ENCODE measurements at places on chromosomes 1 and 21.

- DNase-seq: no peak
These were observed 55.3 kb downstream of the GNB1 start for GRCh38 chr1:1835546-1835945.

DNA sequence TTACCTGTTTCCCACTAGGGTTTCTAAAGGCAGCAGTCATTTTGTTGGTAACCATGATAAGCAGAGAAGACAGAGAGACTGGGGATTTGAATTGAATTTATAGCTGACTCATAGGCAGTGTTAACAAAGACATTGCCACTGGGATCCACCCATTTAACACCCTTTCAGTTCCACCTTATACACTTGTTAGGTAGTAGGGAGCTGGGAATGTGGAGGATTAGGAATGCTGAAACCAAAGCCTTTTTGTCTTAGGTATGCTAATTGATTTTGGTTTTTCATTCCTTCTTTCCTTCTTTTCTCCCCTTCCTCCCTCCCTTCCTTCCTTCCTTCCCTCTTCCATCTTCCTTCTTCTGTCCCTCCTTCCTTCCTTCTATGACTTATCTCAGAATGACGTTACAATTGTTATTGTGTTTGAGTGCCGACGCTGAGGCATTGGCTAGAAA lies 7.5 kb upstream of the EVI5 start:
- DNase-seq: no peak

- DNase-seq: no peak
These were observed 1.6 kb downstream of the GJC2 start for GRCh38 chr1:228151180-228151925.

DNA sequence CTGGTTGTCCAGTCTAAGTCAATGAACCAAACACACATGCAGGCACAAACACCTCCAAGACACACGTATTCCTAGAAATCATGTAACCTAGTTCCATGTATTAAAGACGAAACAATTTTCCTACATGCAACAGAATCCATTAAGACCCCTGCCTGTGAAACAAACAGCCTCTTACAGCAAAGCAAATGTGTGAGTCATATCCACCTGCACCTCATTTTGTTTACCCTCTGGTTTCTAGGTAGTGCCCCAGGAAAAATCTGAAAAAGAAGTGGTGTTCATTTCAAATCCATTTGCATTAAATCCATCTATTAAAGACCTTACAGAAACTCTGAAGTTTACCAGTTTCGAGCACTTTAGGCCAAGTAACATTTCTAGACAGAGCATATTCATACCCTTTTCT lies 74.1 kb downstream of the VCAM1 start:
- no peak for DNase-seq

- no peak for DNase-seq
These were observed 220.5 kb downstream of the PTPRU start for GRCh38 chr1:29456685-29457435.

DNA sequence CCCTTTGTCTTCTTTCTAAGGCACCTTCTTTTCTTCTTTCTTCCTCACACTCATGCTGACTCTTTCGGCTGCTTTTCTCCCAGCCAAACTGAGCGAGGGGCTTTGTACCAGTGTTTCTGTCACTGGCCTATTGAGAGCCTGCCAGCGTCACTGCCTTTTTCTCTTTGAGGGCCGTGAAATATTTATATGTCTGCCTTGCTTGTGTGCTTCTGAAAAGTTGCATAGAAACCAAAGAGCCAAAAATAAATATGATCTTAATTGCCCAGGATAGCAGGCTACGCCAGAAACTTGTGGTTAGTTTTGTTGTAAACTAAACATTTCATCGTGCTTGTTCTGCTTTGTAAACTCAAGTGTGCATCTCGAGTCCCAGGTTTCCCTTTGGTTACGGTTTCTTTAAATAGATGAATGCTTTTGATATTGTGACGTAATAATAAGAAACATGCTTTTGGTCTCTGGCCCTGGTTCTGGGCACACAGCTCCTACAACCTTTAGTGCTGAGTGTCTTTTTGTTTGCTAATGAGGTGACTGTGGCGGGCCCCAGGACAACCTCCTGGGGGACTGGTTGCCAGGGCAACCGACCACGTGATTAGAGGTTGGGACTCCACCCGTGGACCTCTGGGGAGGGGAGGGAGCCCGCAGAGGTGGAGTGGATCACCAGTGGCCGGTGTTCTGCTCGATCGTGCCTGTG lies 10.8 kb downstream of the SLC37A1 start:
- no peak for DNase-seq

- no peak for DNase-seq
These were observed 54.1 kb downstream of the CHD5 start for GRCh38 chr1:6126028-6126427.

GRCh38 chr1:46412893-46413595 lies 18.9 kb downstream of the FAAH start:
- no peak for DNase-seq

GRCh38 chr1:6068932-6069331 lies 23.2 kb downstream of the KCNAB2 start:
- no peak for DNase-seq

GRCh38 chr1:221416142-221416541 lies 325.7 kb downstream of the DUSP10 start:
- no peak for DNase-seq

DNA sequence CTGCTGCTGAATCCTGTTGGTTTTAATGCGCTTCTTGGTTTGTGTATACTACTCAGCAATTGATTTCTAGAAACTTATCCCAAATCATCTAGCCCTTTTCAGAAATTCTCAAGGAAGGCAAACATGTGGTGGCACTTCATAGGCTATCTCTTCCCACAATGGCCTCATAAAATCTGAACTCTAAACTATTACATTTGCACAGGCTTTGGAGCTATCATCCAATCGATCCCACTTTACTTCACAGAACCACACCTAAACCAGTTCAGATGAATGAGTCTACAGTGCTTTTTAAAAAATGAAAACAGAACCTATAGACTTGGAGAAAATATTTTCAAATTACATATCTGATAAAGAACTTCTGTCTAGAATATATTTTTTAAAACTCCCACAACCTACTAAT lies 6.9 kb downstream of the STYXL2 start:
- DNase-seq: no peak

DNA sequence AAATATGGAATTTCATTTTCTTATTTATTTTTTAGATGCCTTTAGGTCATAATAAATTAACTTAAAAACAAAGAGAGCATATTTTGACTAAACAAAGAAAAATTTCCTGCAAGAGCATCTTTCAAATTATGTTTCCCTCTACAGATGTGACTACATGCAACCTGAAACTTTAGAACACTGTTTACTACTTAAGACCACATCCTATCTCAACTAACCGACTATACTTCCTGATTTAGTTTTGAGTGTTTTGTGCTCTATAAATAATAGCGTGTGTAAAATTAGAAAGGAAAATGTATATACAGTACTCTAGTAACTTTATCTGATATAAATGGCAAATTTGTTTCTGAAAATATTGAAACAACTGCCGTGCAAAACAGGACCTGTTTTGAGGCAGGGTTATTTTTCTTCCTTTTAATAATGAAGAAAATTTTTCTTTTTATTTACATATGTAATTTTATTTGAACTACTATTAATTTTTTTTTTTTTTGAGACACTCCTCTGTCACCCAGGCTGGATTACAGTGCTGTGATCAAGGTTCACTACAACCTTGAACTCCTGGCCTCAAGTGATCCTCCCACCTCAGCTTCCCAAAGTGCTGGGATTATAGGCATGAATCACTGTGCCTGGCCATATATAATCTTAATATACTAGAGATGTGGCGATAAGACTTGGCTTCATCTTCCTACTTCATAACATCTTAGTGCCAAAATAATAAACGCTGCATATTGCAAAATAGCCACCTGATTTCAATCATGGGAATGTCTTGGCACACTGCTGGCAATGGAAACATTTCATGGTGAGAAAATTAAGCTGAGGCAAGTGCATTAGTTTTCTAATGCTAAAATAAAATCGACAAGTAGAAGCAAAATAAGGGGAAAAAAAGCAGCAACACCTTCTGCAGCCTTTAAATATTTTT lies 12.3 kb downstream of the ZRANB2 start:
- no peak for DNase-seq

DNA sequence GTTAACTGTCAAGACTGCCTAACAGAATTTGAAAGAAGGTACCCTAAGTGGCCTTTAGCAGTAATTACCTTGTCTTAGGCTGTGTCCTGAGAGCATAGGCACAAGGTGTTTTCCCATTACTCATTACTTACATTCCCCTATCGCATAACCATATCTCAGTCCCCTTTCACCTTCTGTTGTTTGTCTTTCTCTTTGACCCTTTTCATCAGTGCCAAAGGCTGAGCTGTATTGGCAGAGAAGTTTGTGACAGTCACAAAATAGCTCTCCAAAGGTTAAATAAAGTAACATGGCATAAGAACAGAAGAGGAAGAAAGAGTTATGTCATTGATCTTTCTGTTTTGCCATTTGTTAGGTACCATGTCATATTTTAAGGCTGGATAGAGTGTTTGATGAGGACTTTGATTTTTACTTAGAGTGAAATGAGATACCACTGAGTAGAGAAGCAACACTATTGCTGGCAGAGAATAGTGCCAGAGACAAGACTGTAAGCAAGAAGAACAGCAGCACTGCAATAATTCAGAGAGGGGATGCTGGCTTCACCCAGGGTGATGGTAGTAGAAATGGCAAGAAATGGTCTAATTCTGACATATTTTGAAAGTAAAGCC lies 497.8 kb downstream of the TTLL7 start:
- DNase-seq: no peak

DNA sequence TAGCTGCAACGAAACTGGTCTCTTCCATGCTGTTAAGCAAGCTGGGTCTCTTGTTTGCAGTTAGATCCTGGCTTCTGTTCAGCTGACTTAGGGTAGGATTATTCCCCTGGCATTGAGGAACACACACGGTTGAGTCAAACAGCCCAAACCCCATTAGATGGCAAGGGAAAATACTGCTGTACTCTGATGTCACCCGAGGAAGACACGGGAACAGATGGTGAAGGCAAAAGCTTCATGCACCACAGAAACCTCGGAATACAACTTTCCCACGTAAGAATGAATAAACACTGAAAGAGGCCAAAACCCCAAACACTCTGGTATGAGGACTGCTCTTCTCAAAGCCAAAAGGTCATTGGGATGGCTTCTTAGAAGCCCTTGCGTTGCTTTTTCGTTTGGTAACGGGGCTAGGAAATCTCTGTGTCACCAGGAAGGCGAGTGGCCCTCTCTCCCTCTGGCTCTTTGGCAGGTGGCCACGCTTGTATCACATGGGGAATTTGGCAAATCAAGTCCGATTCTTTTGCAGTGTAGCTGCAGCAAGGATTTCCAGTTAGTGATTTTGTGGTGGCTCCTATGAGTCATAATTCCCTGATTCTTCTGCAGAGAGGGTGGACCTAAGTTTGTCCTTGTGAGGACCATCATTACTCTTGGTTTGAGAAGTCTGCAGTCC lies 16.7 kb upstream of the LYST start:
- DNase-seq: no peak
